ENCODE measurements at places on chromosomes 2 and 18. TPM values are rescaled to one million over a fixed set of nuclear protein-coding genes. Genes with fewer than 3 reads are reported as not detected.

- no peak for DNase-seq
- H3K27me3 ChIP-seq, result no peaks in the 10 kb centered on the region
- no peak overlapping the region for H3K27ac ChIP-seq
- H3K4me1 ChIP-seq, result no peaks in the 10 kb centered on the region
- H3K36me3 ChIP-seq, result no peaks in the 10 kb centered on the region
- no peak overlapping the region for H3K4me3 ChIP-seq
Measured at GRCh38 chr2:36271266-36271665, 84.3 kb upstream of the CRIM1 start.

- DNase-seq, result no peak
- no peaks in the 10 kb centered on the region for H3K4me1 ChIP-seq
- H3K4me3 ChIP-seq, result no peak overlapping the region
- H3K36me3 ChIP-seq, result no peaks in the 10 kb centered on the region
- H3K27ac ChIP-seq, result no peak overlapping the region
- H3K27me3 ChIP-seq, result no peaks in the 10 kb centered on the region
Measured at GRCh38 chr2:128720080-128721022, 401.7 kb upstream of the HS6ST1 start.

DNA sequence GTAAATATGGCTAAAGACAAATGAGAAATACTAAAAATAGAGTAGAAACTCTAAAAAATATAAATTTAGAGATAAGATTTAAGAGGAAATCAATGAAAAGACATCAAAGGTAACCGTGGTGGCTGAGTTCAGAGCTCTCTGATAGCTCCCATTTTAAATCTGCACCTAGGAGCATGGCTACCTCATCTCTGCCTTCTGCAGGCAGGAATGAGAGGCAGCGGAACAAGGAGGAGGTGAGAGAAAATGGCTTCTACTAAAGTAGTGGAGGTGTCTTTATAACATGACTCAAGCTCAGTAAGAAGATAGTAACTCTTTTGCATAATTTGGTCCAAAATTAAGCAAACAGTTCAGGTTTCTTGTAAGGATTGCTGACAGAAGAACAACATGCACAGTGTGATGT, 758.7 kb upstream of the FSHR start:
- no peaks in the 10 kb centered on the region for H3K36me3 ChIP-seq
- no peak for DNase-seq
- no peak overlapping the region for H3K27ac ChIP-seq
- H3K27me3 ChIP-seq, result no peaks in the 10 kb centered on the region

GRCh38 chr2:240959941-240960308, 38.5 kb upstream of the SNED1 start:
- DNase-seq, result no peak
- peaks cover 12% of the 10 kb centered on the region for H3K27me3 ChIP-seq
- H3K27ac ChIP-seq, result no peak overlapping the region
- no peaks in the 10 kb centered on the region for H3K36me3 ChIP-seq
- no peaks in the 10 kb centered on the region for H3K4me1 ChIP-seq
- no peak overlapping the region for H3K4me3 ChIP-seq

DNA sequence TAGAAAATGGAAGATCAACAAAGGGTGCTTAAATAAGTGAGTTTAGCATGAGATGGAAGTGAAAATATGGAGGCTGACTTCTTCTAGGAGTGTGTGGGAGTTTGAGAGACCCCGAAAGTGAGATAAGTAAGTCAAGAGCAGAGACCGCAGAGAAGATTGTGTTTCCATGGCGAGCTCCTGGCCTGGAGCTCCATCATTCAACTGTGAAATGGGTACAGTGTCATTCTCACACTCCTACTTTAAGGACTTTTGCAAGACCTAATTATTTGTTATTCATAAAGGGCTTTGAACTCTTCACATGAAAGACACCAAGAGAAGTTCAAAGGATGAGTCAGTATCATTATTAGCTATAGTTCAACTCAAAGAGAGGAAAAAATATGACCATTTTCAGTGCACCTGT, 134.2 kb upstream of the PIK3C3 start:
- no peaks in the 10 kb centered on the region for H3K36me3 ChIP-seq
- H3K27ac ChIP-seq, result no peak overlapping the region
- H3K27me3 ChIP-seq, result no peaks in the 10 kb centered on the region
- no peak for DNase-seq
- H3K4me3 ChIP-seq, result no peak overlapping the region
- H3K4me1 ChIP-seq, result no peaks in the 10 kb centered on the region

DNA sequence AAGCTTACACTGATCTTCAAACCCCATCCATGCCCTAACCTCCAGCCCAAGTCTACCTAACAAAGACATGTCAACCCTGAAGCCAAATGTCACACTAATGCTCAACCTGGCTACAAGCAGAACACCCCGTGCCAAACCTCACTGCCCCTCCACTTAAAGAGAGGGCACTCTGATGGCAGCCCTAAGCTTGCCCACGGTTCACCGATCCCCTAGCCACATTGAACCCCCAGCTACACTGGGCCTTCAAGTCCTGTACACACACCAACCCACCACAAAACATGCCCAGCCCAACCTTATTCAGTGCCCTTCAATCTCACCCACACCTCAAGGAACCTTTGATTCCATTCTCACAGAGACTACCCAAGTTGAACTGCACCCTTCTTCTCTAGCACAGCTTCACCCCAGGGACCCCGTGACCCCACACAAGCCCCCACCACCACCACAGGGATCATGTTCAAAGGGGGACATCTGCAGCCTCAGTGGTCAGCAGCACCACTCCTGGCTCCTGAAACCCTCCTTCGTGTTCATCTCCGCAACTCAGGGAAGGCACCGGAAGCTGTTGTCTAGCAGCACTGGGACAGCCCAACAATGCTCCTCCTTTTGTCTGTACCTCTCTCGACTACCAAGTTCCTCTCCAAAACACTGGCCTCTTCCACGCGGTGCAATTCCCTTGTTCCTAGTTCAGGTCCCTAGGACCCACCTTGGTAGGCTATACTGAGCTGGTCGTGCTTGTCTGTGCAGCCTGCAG, 218.8 kb downstream of the CYP26B1 start:
- no peaks in the 10 kb centered on the region for H3K36me3 ChIP-seq
- no peak overlapping the region for H3K27ac ChIP-seq
- no peaks in the 10 kb centered on the region for H3K4me1 ChIP-seq
- no peak overlapping the region for H3K4me3 ChIP-seq

DNA sequence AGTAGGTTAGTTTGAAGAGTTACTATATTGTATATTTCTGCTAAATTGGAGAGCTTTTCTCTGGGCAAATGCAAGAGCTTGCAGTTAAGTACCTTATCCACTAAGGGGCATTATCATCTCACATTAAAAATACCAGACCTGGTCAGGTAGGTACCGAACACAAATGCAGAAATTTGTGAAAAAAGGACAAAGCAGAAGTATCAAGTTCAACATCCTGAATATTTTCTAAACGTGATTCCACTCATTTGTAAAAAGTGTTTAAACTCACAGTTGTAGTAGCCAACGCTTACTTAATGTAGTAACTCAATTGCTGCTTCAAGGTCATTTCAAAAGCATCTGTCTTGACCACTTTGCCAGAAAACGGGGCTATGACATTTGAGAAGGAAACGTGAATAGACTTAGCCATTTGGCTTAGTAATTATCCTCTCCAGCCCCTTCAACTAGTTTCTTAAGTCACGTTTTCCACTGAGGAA, 52.1 kb downstream of the CYRIA start:
- no peak for DNase-seq
- H3K4me1 ChIP-seq, result peaks cover 46% of the 10 kb centered on the region
- H3K27ac ChIP-seq, result no peak overlapping the region
- no peaks in the 10 kb centered on the region for H3K27me3 ChIP-seq
- H3K4me3 ChIP-seq, result no peak overlapping the region

DNA sequence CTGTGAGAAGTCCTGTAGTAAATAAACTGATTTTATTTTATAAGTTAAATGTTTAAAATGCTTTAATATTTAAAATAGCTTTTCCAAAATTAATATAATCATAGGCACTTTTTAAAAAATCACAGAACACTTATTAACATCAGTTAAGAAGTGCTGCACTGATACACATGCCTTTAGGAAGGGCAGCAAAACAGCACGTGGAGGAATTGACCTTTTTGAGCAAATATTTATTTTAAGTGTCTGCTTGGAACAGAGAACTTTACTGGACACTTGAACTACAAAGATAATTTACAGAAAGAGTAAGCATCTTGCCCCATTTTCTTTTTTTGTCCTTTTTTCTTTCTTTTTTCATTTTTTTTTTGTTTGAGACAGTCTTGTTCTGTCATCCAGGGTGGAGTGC, 87.7 kb upstream of the NARS1 start:
- H3K27me3 ChIP-seq, result no peaks in the 10 kb centered on the region
- H3K4me1 ChIP-seq, result peaks cover 27% of the 10 kb centered on the region
- H3K4me3 ChIP-seq, result no peak overlapping the region
- H3K36me3 ChIP-seq, result no peaks in the 10 kb centered on the region
- H3K27ac ChIP-seq, result no peak overlapping the region
- no peak for DNase-seq

- no peak for DNase-seq
- H3K4me1 ChIP-seq, result no peaks in the 10 kb centered on the region
- no peaks in the 10 kb centered on the region for H3K27me3 ChIP-seq
- H3K4me3 ChIP-seq, result no peak overlapping the region
- no peak overlapping the region for H3K27ac ChIP-seq
- H3K36me3 ChIP-seq, result no peaks in the 10 kb centered on the region
Measured at GRCh38 chr2:201343559-201343958, 13.6 kb downstream of the FLACC1 start.

- H3K4me3 ChIP-seq, result no peak overlapping the region
- no peak for DNase-seq
- H3K4me1 ChIP-seq, result no peaks in the 10 kb centered on the region
- no peak overlapping the region for H3K27ac ChIP-seq
- no peaks in the 10 kb centered on the region for H3K27me3 ChIP-seq
Measured at GRCh38 chr18:43680096-43680495, 402.8 kb upstream of the SYT4 start.

DNA sequence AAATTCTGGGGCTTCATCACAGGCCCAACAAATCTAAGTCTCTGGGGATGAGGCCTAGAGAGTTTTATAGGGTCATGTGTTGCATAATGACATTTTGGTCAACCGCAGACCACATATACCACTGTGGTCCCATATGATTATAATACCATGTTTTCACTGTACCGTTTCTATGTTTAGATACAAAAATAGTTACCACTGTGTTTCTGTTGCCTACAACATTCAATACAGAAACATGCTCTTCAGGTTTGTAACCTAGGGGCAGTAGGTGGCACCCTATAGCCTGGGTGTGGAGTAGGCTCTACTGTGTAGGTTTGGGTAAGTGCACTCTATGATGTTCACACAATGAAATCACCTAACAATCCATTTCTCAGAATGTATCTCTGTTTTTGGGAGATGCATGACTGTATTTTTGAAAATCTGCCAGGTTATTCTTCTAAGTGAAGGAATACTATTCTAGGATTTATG, 485.2 kb downstream of the PTPRM start:
- H3K4me3 ChIP-seq, result no peak overlapping the region
- no peak overlapping the region for H3K27ac ChIP-seq
- no peaks in the 10 kb centered on the region for H3K27me3 ChIP-seq
- DNase-seq, result no peak

DNA sequence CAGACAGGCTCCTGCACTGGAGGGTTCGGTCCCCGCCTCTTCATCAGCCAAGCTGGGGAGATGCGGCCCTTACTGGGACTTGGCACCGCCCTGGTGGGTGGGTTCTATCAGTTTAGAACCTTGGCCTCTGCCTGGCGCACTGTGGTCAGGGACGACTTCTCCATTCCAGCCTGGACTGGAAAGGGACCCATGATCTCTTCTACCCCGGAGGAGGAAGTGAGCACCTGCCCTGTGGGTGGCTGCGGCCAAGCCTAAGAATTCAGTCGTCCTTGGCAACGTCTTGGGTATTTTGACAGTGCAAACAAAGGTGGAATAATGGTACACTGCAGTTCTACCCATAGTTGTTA, 106.9 kb upstream of the CD302 start:
- H3K27ac ChIP-seq, result peak overlapping the region; percentile 31
- H3K27me3 ChIP-seq, result no peaks in the 10 kb centered on the region
- H3K4me1 ChIP-seq, result peaks cover 29% of the 10 kb centered on the region
- H3K36me3 ChIP-seq, result no peaks in the 10 kb centered on the region
- peak overlapping the region; percentile 55 for H3K4me3 ChIP-seq

- no peak overlapping the region for H3K27ac ChIP-seq
- H3K4me3 ChIP-seq, result no peak overlapping the region
- H3K36me3 ChIP-seq, result no peaks in the 10 kb centered on the region
- H3K4me1 ChIP-seq, result no peaks in the 10 kb centered on the region
- no peaks in the 10 kb centered on the region for H3K27me3 ChIP-seq
Measured at GRCh38 chr2:58065248-58065647, 18.6 kb downstream of the VRK2 start.

- no peaks in the 10 kb centered on the region for H3K36me3 ChIP-seq
- DNase-seq, result peak; percentile 66
- peak overlapping the region; percentile 26 for H3K27ac ChIP-seq
Measured at GRCh38 chr18:23138471-23138870, 3.2 kb downstream of the CABLES1 start.

- DNase-seq, result no peak
- H3K36me3 ChIP-seq, result no peaks in the 10 kb centered on the region
- no peaks in the 10 kb centered on the region for H3K27me3 ChIP-seq
- H3K4me1 ChIP-seq, result peaks cover 19% of the 10 kb centered on the region
Measured at GRCh38 chr2:33497221-33497650, 20.8 kb downstream of the RASGRP3 start.

GRCh38 chr2:99242151-99242550, 13.3 kb downstream of the LYG2 start:
- H3K27ac ChIP-seq, result no peak overlapping the region
- H3K36me3 ChIP-seq, result no peaks in the 10 kb centered on the region
- no peak overlapping the region for H3K4me3 ChIP-seq
- H3K27me3 ChIP-seq, result no peaks in the 10 kb centered on the region

GRCh38 chr18:7872569-7872968, 305.5 kb downstream of the PTPRM start:
- H3K4me1 ChIP-seq, result peaks cover 12% of the 10 kb centered on the region
- no peak for DNase-seq
- no peaks in the 10 kb centered on the region for H3K27me3 ChIP-seq
- no peaks in the 10 kb centered on the region for H3K36me3 ChIP-seq
- H3K27ac ChIP-seq, result peak overlapping the region; percentile 43
- no peak overlapping the region for H3K4me3 ChIP-seq

DNA sequence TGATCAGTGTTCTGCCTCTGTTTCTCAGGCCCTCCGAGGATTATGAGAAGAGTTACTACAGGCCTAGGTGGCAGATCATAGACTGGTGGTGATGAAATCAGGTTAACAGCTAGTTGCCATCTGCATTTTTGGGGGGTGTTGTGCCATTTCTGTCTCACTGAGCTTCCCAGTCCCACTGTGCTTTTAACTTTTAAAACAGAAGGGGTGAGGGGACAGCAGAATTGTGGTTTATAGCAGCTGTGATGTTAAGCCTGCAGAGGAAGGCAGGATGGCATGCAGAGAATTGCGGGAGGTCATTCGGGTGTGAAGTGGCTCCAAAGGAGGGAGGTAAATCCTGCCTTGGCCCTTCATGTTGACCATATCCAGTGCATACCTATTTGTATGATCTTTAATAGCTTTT, 5.0 kb downstream of the CAB39 start:
- no peak overlapping the region for H3K4me3 ChIP-seq
- H3K4me1 ChIP-seq, result peaks cover 29% of the 10 kb centered on the region
- DNase-seq, result no peak
- H3K36me3 ChIP-seq, result no peaks in the 10 kb centered on the region
- H3K27me3 ChIP-seq, result no peaks in the 10 kb centered on the region

Gene SP100
- total RNA-seq, result 134 TPM

Gene RGPD4
- 0.29 TPM for total RNA-seq

Gene CD8B2
- total RNA-seq, result 0.10 TPM

Gene ASB18
- total RNA-seq, result not detected

Gene RAD51AP2
- total RNA-seq, result not detected

Gene COL4A4
- total RNA-seq, result 14.1 TPM

Gene PTPN4
- 48.4 TPM for total RNA-seq

Gene C1QL2
- not detected for total RNA-seq

Gene CDK15
- total RNA-seq, result 0.84 TPM

Gene TRAK2
- total RNA-seq, result 49.0 TPM

Gene MDH1B
- 0.52 TPM for total RNA-seq

Gene PAIP2B
- 5.9 TPM for total RNA-seq

Gene NT5DC4
- total RNA-seq, result 0.60 TPM

Gene RTP5
- not detected for total RNA-seq

Data from left lung (tissue), 14 donors.